ENCODE measurements at places on chromosomes 12 and 14.

DNA sequence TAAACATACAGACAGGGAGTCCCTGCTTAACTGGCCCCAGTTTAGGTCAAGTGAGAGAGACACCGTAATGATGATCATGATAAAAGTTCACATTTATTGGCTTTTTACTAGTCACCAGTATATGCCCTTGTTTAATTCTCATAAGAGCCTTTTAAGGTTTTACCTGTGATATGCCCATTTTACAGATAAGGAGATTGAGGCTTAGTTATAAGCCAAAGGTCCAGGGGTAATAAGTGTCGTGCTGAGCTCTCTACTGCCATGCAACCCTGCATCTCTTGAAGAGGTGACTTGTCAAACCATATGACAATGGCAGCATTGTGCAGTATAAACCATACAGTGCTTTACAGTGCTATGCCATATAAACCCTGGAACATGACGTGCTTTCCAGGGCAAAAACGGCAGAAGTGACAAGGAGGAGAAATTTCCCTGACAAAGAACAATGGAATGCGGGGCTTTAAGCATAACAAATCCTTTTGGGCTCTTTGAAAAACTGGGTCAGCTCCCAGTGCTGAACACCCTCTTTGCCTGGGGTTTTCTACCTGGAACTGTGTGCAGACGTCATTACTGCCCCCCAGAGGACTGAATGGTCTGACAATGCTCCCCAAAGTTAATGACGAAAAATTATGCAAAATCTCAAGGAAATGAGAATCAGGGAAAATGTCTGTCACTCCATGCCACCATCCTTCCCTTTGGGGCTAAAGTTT, 59.7 kb upstream of the C14orf132 start:
- no peak for DNase-seq

DNA sequence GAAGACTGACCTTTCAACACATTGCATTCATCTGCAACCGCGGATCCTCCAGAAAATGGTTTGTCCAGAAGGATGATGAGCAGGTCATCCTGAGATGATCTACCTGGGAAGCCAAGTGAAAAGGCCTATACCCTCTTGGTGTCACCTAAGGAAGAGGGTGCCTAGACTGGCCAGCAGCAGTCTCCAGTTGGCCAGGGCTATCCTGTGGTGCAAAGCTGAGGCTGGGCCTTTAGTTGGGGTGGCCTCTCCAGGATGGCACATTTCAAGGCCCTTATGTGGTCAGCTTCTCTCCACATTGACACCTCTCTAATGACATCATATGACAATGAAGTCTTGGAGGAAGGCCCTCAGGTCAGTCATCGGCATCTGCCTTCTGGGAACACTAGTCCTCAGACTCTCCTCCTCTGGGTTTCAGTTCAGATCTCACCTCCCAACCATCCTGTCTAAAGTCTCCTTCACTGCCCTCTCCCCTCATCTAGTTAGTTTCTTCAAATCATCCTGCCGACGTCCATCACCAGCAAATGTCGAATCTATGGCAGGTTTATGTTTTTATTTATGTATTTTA, 3.3 kb upstream of the SLC22A17 start:
- no peak for DNase-seq

GRCh38 chr14:97180304-97181200, 383.4 kb downstream of the VRK1 start:
- peak; percentile 60 for DNase-seq

DNA sequence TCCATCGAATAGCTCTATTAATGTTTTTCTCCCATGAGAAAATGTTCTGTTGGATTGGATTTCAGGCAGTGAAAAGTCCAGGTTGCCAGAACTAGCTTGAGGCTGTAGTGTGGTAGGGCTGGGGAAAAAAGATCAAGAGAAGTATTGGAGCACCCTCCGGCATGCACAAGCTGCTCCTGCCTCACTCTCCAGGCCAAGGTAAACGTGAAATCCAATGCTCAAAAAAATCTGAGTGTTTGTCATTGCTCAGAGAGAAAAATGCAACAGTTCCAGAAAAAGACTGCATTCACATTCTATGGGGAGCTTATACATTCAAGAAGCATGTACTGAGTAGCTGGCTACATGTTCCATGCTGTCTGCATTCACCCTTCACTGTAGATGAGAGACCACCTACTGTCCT, 680.9 kb upstream of the TBX3 start:
- no peak for DNase-seq

- no peak for DNase-seq
These were observed 82.2 kb downstream of the ATXN7L3B start for GRCh38 chr12:74619884-74620283.

- DNase-seq, result no peak
These were observed 294.9 kb downstream of the FOXN3 start for GRCh38 chr14:89121968-89122620.

DNA sequence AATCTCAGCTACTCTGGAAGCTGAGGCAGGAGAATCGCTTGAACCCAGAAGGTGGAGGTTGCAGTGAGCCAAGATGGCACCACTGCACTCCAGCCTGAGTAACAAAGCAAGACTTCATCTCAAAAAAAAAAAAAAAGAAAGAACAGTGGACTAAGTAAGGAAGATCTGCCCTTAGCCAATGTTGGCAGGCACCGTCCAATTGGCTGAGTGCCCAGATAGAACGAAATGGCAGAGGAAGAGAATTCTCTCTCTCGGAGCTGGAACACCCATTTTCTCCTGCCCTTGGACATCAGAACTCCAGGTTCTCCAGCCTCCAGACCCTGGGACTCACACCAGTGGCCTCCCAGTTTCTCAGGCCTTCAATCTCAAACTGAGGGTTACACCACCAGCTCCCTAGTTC, 49.9 kb downstream of the ESR2 start:
- no peak for DNase-seq

DNA sequence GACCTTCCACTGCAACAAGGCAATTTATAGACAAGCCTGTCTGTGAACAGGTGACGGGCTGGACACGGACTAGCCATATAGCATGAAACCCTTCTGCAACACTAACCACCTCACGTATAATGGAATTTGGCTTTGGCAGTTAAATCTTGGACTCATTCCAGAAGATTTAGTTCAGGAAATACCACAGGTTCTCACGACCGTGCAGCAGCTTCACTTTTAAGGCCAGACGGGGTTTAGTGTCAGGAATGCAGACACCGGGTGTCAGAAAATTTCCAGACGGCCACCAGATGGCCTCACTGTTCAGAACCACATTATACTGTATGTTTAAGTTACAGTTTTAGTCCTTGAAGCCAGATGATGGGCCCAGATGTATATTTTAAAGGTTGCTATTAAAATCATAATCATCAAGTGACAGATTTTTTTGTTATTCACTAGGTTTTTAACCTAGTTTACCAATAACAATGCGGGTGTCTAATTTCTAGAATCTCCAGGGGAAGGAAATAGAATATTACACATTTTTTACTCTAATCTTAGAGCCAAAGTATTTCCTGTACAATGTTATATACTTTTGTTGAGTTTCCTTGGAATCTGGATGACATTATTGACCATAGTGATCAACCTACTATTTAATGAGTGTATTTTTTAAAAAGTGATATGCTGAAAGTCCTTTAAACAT, 90.5 kb upstream of the TMPO start:
- DNase-seq, result peak; percentile 69

GRCh38 chr12:132572106-132572505, 38.3 kb downstream of the LRCOL1 start:
- DNase-seq, result no peak

DNA sequence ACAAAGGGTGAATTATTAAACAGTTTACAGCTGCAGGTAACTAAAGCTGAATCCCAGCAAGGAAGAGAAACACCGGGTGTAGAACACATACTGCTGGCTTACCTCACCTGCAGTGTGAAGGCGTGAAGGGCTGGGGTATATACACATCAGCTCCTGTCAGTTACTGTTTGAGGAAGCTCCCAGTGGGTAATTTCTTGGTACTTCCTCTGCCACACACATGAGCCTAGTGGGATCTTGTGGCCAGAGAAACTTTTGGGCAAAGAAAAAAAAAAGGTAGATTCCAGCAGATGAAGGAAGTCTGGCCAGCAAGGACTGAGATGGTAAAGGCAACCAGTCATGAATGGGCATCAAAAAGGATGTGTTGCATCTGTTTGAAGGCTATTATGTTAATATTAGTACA, 14.0 kb upstream of the GPR33 start:
- no peak for DNase-seq

DNA sequence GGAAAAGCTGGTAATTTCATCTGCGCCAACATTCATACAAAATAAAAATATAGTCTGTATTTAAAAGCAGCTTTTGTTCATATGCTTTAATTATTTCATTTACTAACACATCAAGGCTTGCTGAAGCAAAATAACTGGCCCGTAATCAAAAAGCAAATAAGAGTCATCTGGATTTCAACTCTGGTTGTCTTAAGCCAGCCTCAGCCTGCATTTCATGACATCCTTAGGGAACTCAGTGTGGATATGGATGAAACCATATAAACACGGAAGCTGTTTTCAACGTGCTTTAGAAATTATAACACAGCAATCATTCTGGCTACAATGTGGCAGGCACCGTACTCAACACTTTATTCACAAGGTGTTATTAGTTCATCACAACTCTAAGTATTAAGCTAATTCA, 852 bp downstream of the COX16 start:
- no peak for DNase-seq

GRCh38 chr12:21710958-21711775, 53.5 kb upstream of the LDHB start:
- DNase-seq, result no peak

DNA sequence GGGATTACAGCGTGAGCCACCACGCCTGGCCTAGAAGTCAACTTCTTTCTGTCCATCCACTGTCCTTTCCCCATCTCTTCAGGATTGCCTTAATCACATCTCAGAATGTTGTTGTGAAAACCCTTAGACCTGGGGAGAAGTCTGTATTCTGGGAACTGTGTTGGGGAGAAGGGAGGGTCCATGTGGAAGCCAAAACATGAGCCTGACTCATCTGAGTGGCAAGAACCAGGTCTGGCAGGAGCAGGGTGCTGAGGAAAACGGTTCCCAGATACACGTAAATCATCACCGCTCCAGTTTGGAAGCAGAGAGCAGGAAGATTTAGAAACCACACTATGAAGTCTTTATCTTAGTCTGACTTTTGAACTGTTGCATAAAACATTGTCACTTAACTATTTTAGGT, 245.6 kb upstream of the RGS6 start:
- no peak for DNase-seq

DNA sequence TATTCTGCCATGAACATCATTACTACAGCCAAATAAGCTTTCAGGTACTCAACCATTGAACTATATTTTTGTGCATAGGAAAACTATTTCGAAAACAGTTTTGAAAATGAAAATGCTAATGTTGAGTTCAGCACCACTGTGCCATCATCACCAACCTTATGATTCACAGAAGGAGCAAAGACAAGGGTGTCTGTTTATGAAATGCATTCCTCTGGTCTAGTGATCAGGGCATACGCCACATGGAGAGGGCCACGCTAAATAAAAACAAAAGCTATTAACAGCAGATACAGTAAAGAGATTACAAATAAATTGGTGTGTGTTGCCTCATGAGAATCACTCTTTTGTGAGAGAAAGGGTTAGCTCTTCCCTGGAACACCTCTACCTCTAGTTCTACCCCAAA, 43.2 kb upstream of the BMAL2 start:
- no peak for DNase-seq

DNA sequence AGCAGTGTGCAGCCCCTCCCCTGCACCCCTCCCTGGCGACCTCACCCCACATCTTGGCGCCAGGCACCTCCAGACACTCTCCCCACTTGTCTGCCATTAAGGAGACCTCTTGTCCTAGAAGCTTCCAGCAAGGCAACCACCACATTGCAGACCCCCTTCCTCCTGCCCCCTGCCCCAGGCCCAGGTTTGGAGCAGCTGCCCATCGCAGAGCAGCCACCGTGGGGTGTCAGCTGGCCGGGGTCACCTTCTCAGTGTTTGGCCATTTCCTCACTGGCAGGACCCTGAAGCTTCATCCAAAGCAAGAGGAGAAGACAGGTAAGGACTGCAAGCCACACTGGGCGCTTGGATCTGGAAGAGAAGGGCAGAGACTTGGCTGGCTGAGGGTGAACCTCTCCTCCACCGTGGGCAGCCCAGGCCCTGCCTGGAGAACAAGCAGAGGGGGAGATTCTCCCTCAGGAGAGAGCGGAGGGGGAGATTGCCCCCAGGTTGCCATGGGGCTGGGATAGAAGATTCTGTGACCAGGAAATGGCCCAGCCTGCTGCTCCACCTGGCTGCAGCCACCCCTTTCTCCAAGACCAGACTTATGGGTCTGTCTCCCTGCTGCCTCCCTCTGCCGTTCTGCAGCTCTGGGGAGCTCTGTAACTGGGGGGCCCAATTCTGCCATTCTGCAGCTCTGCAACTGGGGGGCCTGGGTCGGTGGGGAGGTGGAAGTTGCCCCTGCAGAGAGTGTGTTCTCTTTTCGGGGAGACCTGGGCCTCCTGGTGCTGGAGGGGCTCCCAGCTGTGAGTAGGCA, 72.9 kb upstream of the C14orf180 start:
- no peak for DNase-seq

GRCh38 chr12:106285982-106286381, 16.6 kb upstream of the TCP11L2 start:
- DNase-seq, result no peak

GRCh38 chr14:92850492-92850891, 56.4 kb downstream of the GOLGA5 start:
- DNase-seq, result no peak

Data from dorsolateral prefrontal cortex (tissue), 122 donors.